ENCODE measurements at places on chromosomes 16 and 17.

- DNase-seq = no peak
Measured at GRCh38 chr17:61233991-61234750, 165.5 kb upstream of the TBX2 start.

DNA sequence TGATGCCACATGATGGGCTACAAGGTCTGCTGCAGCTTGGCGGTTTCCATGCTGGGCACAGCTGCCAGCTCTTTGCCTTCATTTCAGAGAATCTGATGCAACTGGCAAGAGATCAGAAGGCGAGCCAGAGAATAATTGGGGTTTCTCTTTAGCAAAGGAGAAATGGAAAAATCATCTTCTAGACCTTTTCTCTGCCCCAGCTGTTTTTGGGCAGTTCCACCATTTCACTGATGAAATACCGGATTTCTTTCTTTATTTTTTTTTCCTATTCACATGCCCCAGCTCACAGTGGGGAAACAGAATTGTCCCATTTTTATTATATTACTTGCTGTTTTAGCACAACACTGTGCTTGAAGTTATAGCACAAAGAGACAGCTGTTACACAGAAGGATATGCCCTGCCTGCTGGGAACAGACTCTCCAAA lies 439.3 kb upstream of the GOT2 start:
- DNase-seq = no peak

DNA sequence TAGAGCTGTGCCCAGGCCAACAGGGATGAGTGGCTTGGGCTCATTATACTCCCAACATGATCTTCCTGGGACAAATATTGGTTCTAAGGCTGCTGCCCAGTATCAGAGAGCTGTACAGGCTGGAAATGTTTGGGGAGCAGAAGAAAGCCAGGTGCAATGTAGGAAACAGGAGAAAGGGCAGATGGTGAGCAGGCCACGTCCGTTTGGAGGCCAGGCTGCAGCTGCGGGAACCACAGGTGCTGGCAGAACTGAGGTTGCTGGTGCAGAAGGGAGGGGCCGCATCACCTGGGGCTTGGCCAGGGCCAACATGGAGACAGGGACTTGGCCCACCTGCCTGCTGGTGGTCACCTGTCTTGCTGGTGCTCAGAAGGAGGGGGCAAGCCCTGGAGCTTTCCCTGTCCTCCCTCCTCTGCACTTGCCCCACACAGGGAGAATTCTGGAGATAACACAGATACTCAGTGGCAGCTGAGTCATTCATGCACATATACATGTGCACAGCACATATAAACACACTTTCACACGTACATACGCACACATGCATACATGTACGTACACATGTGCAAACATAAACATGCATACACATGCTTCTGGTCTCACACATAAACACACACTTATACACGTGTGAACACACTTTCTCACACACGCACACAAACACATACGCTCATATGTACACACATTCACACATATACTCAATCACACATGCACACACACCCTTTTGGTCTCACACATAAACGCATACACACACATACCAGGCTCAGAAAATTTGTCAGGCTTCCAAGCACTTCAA lies 67.7 kb downstream of the WSCD1 start:
- DNase-seq = no peak

- DNase-seq = no peak
Measured at GRCh38 chr16:85845266-85845665, 45.8 kb downstream of the COX4I1 start.

- DNase-seq = no peak
Measured at GRCh38 chr16:50830698-50831097, 88.8 kb downstream of the CYLD start.

DNA sequence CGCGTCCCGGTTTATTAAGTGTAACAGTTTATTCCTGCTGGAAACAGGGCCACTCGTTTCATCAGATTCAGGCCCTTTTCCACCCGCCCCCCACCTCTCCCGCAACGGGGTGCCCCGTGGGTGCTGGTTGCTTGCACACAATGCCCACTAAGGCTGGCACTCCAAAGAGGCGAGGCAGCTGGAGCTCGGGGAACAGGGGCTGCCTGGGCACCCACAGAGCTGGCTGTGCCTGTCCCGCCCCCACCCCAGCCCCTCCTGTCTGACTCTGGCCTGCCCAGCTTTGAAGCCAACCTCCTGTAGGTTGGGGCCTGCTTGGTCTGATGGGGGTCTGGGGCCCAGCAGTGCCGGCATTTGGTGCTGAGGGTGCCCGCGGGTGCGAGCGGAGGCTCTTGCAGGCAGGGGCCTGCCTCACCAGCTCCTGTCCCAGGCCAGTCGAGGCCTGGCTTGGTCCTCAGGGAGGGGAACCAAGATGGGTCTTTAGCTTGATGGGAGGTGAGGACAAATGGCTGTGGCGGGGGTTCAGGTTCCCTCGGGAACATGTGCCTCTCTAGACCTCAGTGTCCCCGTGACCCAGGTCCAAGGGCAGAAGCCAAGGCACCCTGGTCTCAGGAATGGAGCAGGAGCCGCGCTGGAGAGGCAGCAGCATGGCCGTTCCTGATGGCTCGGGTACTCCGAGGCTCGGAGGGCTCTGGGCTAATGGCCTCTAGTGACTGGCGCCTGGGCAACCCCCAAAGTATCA lies 20.1 kb downstream of the MYBBP1A start:
- no peak for DNase-seq

GRCh38 chr17:83123896-83124801 lies 44.7 kb downstream of the METRNL start:
- peak; percentile 85 for DNase-seq

- DNase-seq = no peak
Measured at GRCh38 chr16:19753815-19754643, 36.0 kb downstream of the IQCK start.

DNA sequence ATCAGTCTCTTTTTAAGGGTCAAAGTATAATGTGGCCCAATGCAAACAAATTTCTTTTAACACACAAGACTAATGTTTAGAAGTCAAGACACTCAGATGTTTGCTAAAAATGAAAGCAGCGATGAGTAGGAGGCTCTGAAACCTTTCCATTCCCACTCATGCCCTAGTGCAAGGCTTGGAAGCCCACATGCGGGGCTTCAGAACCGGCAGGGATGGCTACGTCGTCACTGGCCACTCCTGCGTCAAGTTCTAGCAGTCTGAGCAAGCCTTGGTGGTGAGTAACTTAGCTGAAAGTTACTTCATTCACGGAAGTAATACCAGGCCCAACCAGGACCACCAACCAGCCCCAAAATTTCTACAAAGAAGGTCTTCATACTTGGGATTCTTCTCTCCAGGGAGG lies 14.8 kb upstream of the TMED6 start:
- no peak for DNase-seq

DNA sequence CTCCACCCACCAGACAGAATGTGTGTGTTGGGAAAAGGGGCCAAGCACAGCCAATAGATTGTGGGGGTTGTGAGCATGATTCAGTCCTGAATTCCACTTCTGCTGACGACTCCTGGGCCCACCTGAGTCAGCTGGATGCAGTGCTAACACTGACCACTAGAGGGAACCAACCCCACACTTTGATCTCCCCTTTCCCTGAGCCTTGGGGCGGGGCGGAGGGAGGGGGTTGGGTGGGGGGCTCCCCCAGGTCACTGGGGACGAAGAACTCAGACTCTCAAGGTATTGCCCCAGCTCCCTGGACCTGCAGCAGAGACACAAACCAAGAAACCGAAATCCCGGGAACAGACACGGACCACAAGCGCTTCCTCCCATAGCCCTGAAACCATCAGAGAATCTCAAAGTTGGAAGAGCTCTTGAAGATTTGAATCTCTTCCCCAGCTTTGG lies 621 bp upstream of the CSHL1 start:
- DNase-seq = peak; percentile 53

- no peak for DNase-seq
Measured at GRCh38 chr16:57240851-57241250, 4.2 kb upstream of the ARL2BP start.

DNA sequence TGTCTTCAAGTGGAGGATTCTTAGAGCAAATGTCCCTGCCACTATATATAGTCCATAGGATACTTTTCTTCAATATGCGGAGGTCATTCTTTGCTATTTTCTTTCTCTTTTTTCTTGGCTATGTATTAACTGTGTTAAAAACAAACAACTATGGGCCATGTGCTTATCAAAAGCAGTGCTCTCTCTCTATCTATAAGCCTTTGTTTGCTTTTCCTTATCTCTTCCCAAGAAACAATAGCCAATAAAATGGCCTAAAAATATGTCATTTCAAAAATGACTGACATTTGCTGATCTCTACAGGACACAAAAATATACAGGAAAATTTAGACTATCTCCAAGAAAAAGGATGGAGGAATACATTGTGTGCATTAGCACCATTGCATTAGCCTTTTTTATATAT lies 212.1 kb downstream of the MAF start:
- no peak for DNase-seq

DNA sequence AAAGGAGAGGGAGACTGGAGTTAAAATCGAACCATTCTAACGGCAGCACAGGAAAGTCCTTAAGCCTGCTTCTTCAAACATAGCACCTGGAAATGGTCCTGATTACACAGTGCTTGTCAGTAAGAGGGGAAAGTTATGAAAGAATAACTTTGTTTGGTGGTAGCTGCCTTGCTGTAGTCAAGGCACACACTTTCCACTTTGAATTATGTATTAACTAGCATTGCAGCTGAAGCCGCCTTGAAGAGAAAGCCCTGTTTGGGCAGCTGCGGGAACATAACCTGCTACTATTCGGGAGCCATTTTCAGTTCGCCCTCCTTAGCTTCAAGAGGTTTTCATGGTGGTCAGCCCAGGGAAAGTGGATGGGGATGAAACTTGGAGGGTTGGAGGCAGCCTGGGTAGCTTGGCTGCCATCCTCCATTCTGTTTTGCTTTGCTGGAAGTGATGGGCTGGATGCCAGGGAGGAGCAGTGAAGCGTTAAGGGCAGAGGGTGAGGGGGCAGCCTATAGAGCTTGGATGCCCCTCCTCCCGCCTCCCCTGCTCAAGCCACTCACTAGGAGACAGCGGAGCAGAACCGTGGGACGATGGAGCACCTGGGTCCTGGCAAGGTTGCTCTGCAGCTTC lies 5.3 kb upstream of the HAS3 start:
- DNase-seq = no peak

- DNase-seq = no peak
Measured at GRCh38 chr16:88421871-88422433, 31.1 kb upstream of the ZFPM1 start.

- no peak for DNase-seq
Measured at GRCh38 chr16:88878967-88879787, 12.7 kb upstream of the PABPN1L start.

GRCh38 chr17:2144701-2145100 lies 89.8 kb downstream of the HIC1 start:
- no peak for DNase-seq

GRCh38 chr17:20009302-20010098 lies at the start of gene SPECC1:
Gene SPECC1 (plus strand): TSS chr17:20009359. CDS start chr17:20096652, 87,293 bp downstream.
- DNase-seq = peak; percentile 87
